ENCODE measurements at places on chromosomes 5 and 9.

- no peak for DNase-seq
- no peaks in the 10 kb centered on the region for H3K4me1 ChIP-seq
- H3K36me3 ChIP-seq = peaks cover 38% of the 10 kb centered on the region
- no peak overlapping the region for H3K27ac ChIP-seq
These were observed 42.4 kb downstream of the SETX start for GRCh38 chr9:132312426-132312825.

DNA sequence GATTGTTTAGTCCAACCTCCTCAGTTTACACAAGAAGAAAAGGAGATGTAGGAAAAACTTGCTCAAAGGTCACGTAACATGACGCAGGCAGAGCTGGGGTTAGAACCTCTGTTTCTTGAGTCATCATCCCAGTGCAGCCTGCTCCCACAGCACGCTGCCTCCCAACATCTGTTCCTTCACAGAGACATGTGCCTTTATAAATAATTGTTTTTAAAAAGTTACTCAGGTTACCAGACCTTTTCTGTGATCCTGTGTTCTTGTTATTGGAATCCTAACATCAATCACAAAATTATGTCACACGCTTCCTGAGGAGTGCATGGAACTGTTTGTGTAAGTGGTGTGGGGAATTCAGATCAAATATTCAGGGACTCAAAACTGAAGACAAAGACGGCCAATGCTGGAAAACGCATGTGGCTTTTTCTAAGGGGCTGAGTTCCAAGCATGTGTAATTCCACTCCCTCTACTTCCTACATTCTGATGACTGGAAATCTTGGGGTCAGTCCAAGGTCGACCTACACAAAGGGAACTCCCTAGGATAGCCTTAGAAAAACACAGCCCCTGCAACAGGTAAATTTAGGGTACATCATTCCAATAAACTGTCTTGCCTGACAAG lies 184.3 kb downstream of the TSSK1B start:
- H3K27ac ChIP-seq = peak overlapping the region; percentile 80
- H3K27me3 ChIP-seq = no peaks in the 10 kb centered on the region
- DNase-seq = peak; percentile 98
- no peaks in the 10 kb centered on the region for H3K36me3 ChIP-seq
- peaks cover 22% of the 10 kb centered on the region for H3K4me1 ChIP-seq
- no peak overlapping the region for H3K4me3 ChIP-seq

- H3K27ac ChIP-seq = no peak overlapping the region
- H3K27me3 ChIP-seq = peaks cover 2% of the 10 kb centered on the region
- DNase-seq = peak; percentile 47
- H3K36me3 ChIP-seq = no peaks in the 10 kb centered on the region
These were observed 22.7 kb upstream of the FSTL4 start for GRCh38 chr5:133635051-133635450.

GRCh38 chr5:148836272-148837250 lies 10.2 kb downstream of the ADRB2 start:
- no peaks in the 10 kb centered on the region for H3K4me1 ChIP-seq
- no peaks in the 10 kb centered on the region for H3K36me3 ChIP-seq
- no peaks in the 10 kb centered on the region for H3K27me3 ChIP-seq
- no peak for DNase-seq

DNA sequence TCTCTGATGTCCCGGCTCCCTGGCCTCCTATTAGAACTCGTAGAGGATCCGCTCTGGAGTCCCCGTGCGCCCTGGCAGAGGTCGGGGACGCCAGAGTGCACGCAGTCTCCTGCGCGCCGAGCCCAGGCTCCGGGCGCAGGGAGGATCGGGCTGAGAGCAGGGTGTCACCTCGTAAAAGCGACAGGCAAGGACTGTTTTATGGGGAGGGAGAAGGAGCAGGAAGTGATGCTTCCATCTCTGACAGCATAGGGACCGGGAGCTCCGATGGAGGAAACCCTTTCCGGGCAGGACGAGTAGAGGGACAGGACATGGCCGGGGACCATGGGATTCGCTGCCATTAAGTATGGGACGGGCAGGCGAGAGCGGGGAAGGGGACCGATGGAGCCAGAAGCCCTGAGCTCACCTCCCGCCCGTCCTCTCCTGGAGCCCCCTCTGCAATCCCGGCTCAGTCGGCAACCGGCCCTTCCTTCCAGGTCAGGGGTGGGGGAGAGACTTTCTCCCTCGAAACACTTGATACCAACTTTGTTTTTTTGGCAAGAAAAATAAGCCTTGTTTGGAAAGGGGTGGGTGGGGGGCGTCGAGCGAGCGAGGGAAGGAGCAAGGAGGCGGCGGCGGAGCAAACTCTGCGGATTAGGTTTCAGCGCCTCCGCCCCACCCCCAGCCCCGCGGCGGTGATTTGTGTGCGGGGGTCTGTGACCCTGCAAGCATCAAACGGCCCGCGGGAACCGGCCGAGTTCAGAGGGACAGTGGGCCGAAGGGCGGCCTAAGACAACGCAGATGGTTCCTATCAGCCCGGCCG lies 12.6 kb downstream of the LMX1B start:
- H3K27ac ChIP-seq = no peak overlapping the region
- H3K4me3 ChIP-seq = no peak overlapping the region
- no peak for DNase-seq

GRCh38 chr9:76676857-76677256 lies 87.4 kb upstream of the PCA3 start:
- no peak overlapping the region for H3K4me3 ChIP-seq
- peaks cover 8% of the 10 kb centered on the region for H3K4me1 ChIP-seq
- no peaks in the 10 kb centered on the region for H3K36me3 ChIP-seq

- no peak overlapping the region for H3K27ac ChIP-seq
- H3K4me3 ChIP-seq = no peak overlapping the region
- no peaks in the 10 kb centered on the region for H3K27me3 ChIP-seq
- DNase-seq = no peak
- peaks cover 6% of the 10 kb centered on the region for H3K4me1 ChIP-seq
These were observed 144.7 kb upstream of the LRRTM2 start for GRCh38 chr5:139019880-139020279.

- peaks cover 9% of the 10 kb centered on the region for H3K4me1 ChIP-seq
- H3K4me3 ChIP-seq = no peak overlapping the region
- no peak for DNase-seq
- no peaks in the 10 kb centered on the region for H3K27me3 ChIP-seq
- no peak overlapping the region for H3K27ac ChIP-seq
These were observed 98.5 kb downstream of the EBF1 start for GRCh38 chr5:159001247-159001646.

DNA sequence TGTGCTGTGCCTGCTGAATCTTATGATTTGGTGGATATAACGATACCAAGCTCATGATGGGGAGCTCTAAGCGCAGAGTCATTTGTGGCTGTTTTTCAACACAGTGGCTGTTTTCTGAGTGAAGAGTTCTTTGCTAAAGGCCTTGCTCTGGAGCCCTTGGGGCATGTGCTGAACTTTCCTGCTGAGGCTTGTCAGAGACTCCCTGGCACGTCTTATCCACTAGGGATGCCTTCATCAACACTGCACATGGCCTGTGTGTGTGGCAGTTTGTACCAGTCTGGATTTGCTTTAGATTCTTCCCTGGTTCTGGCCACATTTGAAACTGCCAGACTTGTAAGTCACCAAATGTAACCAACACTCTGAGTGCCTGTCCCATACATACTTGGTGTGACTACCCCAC lies 188.2 kb downstream of the DMRT2 start:
- no peak overlapping the region for H3K27ac ChIP-seq
- DNase-seq = no peak
- no peaks in the 10 kb centered on the region for H3K4me1 ChIP-seq
- no peaks in the 10 kb centered on the region for H3K36me3 ChIP-seq
- no peak overlapping the region for H3K4me3 ChIP-seq
- H3K27me3 ChIP-seq = no peaks in the 10 kb centered on the region

DNA sequence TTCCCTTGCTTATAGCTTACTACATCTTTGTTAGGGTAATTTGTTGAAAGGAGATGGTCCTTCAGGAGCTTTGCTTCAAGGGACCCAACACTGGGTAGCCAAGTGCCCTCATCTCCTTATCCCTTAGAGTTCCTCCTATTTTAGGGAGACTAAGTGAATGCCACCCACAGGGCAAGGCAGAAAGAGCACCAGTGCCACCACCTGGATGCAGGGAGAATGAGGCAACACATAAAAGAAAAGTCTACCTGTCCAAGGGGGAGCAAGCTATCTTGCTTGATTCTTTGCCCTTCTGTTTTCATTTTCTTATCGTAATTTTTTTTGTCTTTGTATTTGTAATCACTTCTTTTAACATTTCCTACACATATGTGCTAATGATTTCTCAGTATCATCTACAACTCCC lies 205.5 kb downstream of the NPR3 start:
- H3K36me3 ChIP-seq = no peaks in the 10 kb centered on the region
- no peak overlapping the region for H3K27ac ChIP-seq
- no peaks in the 10 kb centered on the region for H3K4me1 ChIP-seq
